ENCODE measurements at places on chromosomes 12 and 14.

- DNase-seq: no peak
These were observed 70.9 kb downstream of the FERMT2 start for GRCh38 chr14:52879958-52880357.

DNA sequence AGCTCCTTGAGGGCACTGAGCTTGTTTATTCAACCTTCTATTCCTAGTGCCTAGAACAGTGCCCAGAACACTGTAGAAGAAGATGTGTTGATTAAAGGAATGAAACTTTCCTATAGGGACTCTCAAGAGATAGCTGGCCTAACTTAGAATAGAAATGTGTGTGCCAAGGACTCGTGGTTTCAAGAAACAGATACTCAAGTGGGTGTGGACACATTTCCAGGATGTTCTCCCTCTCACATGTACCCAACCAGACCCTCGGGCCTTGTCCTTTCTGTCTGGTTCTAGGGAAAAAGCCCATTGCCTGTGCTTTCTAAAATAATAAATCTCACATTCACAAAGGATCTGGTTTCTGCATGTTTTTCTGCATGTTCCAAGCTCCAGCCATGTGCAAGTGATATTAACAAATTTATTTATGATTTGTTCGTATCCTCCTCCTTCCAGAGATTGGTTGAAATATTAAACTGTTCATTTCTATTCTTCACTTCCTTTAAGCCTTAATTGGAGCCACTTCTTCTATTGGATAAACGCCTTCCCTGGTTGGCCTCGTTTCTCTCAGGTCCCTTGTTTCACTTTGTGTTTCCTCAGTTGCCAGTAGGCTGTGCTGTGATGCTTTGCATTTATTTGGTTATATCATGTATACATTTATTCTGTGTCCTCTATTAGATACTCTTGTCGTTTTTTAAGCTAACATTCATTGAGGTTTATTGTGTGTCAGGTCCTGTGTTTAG, 89.8 kb downstream of the CRADD start:
- no peak for DNase-seq

DNA sequence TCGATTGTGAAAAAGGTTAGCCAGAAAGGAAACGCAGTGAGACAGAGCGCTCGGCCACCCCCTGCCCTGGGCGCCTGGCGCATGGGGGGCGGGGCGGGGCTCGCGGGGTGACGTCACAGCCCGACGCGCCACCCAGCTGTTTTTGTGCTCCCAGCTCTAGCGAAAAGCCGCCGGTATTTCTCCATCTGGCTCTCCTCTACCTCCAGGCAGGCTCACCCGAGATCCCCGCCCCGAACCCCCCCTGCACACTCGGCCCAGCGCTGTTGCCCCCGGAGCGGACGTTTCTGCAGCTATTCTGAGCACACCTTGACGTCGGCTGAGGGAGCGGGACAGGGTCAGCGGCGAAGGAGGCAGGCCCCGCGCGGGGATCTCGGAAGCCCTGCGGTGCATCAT, at the start of gene GABARAPL1:
Gene GABARAPL1, plus strand, starts transcription at position 139 of the 393 bp plus-strand sequence. Its CDS starts 253 bp downstream, at position 392.
- peak; percentile 94 for DNase-seq

GRCh38 chr14:100442498-100443490, 119.7 kb downstream of the SLC25A47 start:
- DNase-seq: no peak

DNA sequence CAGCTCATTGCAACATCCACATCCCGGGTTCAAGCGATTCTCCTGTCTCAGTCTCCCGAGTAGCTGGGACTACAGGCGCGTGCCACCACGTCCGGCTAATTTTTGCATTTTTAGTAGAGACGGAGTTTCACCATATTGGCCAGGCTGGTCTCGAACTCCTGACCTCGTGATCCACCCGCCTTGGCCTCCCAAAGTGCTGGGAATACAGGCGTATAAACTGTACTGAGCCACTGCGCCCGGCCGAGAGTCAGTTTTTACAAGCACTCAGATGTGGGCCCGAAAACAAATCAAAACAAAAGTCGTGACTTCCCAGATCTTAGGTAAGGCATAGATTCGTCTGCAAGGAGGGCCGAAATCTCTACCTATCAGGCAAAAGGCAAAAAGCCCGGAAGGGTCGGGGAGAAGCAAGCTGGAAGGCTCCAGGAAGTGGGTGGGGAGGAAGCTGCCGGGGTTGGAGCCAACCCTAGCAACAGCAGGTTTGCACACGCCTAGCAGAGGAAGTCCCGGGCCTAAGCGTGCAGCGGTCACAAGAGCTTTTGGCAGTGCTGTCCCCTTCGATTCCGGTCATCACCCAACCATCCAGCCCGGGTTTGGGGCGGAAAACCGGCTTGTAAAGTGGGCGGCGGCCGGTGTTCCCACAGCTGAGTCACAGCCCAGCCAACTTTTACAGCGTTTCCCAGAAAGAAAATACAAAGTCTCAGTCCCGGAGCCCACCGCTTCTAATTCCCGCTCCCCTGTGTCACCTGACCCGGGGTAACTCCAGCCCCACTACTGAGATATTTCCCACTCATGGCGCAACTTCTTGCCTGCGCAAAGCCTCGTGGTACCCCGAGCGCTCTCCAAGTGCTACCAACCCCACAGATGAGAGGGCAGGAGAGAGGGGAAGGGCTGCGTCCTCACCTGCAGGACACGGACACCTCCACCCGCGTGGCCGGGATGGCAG, 583 bp downstream of the CPNE8 start:
- DNase-seq: peak; percentile 91

DNA sequence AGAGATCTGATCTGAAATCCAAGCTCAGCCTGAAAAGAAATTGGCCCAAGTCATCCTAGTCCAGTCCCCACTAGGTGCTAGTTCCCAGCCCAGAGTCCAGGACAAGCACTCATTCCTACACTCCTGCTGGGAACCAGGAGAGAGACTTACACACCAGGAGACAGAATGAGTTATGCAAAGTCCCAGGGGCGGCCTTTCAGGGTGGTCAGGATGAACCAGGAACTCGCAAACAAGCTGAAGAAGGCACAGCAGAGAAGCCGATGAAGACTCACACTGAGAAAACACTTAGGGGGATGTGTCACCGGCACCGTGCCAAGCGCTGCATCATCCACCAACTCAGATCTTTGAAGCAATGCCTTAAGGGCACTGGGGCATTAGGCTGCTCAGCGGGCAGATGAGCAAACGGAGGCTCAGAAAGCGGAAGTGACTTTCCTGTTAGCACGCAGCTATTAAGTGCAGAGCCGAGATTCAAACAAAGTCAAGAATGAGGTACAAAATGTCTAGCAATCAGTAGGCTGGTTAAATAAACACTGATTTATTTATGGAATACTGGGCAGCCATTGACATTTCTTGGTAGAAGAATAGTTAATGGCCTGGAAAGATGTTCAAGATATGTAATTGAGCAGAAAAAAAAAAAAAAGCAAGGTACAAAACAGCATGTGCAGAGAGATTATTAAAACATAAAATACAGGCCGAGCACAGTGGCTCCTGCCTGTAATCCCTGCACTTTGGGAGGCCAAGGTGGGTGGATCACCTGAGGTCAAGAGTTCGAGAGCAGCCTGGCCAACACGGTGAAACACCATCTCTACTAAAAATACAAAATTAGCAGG, 78.7 kb downstream of the LRRC74A start:
- DNase-seq: no peak

DNA sequence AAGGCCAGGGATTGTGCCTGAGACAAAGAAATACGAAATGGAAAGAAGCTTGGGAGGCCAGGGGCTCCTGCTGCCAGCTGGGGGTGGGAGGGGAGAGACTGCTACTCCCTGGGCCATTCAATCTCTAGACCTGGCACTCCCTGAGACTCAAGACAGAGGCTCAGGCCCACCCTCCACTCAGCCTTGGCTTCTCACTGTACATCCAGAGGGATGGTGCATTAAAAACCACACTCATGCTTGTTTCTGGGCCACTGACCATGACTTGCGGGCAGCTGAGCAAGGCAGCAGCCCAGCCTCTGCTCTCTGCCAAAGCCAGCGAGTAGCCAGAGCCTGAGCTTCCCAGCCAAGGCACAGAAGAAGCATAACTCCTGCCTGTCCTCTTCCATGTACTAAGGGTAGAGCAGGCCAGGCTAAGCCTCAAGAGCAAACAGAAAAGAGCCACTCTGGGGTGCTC, 41.5 kb downstream of the PITPNM2 start:
- no peak for DNase-seq

DNA sequence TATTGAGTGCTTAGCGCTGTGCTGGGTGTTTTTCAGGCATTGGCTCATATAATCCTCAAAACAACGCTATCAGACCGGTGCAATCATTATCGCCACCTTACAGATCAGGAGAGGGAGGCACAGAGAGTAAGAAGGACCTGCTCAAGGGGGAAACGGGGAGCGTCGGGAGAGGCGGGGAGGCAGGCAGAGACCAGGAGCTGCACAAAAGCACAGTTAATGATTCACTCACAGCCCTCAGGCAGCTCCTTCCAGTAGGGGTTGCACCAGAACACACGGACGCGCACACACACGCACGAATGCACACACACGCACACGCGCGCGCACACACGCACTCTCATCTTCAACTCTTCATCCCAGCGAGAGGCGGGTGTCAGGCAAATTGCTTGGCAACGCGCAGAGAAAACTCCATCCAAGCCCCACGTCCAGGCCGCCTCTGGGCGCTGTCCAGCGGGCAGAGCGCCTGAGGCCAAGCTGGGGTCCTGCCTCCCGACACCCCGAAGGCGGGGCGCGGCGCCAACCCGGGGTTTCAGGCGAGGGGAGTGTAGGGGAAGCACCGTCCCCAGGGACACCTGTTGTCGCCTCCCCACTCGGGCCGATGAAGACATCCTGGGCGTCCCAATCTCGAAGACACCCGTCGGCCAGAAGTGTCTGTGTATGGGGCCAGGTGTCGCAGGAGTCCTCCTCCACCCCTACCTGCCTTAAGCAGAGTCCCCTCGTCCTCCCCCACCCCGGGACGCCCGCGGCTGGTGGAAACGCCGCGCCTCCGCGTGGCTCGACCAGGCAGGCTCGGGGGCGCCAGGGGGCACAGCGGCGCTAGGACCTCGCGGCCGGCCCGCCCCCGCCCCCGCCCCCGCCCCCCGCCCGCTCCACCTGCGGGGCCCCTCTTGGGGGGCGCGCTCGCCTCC, 35.5 kb upstream of the STON2 start:
- peak; percentile 81 for DNase-seq

GRCh38 chr12:124605883-124606774, 38.7 kb upstream of the NCOR2 start:
- DNase-seq: no peak

Data from suprapubic skin (tissue), 4 donors.